ENCODE measurements at places on chromosomes 2 and 18.

DNA sequence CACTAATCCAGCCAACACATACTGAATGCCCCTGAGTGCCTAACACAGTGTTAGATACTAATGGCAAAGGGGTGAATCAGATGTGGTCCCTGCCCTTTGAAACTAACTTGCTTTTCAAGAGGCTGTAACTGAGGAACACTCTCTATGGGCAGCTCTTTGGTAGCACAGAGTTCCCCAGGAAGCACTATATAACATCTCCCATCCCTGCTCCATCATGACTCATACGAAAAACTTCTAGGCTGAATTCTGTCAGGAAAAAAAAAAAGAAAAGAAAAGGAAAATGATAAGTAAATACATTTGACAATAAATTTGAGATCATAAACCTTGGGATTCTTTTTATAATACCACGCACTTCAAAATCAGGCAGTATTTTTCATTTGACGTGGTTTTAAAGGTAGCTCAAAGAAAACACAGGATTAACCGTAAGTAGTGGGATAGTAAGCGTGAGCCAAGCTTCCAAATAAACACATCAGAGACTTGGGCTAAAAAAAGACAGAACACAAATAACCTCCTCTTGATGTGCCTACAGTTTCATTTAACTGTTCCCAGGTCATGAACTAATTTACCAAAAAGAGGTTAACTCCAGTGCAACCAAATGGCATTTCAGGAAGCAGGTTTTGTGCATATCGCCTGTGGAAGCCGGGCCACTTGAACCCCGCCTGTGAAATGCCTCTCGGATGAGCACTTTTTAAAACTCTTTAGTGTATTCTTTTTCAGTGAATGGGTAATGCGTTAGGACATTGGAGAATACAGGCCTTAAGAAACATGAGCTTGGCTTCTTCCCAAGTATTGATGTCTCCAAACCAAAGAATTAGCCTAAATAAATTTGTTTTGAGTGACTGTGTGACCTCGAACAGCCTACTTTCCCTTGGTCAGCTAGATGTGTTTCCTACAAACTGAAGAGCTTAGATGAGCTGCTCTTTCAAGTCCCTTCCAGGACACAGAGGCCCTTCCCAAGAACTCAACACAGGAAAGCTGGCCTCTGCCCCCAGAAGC, 42.0 kb downstream of the RDH14 start:
- peak; percentile 12 for DNase-seq

DNA sequence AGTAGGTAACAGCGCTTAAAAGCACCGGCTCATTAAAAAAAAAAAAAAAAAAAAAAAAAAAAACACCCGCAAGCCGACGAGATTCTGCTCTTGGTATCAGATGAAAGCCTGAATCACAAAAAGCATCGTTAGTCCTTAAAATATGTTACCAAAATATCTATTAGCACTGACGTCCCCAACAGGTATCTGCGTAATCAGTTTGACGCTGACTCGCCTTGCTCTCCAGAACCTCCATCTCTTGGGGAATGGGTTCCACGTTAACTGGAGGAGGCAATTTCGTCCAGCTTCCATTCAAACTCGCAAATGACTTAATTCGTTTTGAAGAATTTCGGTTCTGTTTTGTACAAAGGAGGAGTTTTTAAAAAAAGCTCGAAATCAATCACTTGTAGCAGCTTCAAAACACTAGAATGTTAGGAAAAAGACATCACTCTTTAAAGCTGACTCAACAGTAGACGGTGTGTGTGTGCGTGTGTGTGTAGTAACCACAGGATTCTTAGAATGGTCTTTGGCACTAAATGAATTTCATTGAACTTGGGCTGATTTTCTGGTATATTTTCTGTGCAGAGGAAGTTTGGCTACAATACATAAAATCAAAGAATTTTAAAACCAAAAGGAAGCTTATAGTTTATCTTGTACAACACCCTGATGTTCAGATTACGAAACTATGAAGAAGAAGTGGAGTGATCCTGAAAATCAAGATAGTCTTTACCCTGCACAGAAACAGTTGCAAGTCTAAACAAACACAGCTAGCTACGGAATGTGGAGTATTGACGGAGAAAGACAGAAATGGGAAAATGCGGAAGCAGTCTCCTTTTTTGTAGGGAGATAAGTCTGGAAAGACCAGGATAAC, 1.1 kb upstream of the PGAP1 start:
- peak; percentile 81 for DNase-seq

- DNase-seq = no peak
Observed at GRCh38 chr2:42882756-42883155, 90.4 kb upstream of the HAAO start.

- peak; percentile 31 for DNase-seq
Observed at GRCh38 chr2:160492401-160493226, 993 bp downstream of the RBMS1 start.

DNA sequence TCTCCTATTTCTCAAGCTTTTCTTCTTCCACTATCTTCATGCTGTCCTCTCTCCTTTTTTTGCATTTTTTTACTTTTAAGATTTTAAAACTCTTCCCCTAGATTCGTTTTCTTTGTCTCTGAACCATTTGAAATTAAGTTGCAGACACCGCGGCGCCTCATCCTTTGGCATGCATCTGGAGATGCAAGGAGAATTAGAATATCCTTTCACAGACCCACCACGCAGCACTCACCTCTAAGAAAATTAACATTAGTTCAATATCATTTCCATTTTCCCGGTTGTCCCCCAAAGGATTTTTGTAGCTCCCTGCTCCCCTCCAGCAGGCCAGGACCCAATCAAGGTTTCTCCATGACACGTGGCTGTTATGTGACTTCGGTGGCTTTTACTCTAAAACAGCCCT, 88.8 kb downstream of the C1QL2 start:
- no peak for DNase-seq

DNA sequence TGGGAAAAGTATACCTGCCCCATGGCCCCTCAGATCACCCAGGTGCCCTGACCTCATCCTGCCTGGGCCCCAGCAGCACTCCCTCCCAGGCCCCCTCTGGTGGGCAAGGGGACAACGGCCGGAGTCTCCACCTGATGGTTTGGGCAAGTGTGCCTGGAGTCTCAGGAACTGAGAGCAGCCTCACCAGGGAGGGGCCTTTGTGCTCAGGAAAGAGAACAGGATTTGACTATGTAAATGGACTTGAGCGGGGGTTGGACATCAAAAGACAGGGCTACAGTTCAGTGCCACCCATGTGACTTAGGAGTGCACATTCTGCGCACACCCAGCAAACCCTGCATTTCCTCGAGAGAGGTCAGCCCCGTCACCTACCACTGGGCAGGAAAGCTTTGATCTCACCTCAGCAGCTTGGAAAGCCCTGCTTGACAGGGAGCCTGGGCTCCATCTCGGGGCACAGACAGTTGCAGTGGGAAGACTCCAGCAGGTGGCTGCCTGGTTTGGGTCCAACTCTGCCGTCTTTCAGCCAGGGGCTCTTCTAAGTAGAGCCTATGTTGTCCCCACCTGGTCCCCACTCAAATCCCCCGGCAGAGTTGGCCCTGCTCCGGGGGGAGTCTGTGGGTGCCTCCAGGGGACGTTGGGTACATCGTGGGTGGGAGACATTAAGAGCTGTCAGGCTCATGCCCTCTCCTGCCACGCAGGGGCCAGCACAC, 3.3 kb downstream of the INPP5D start:
- DNase-seq = no peak

- no peak for DNase-seq
Observed at GRCh38 chr2:235319095-235319494, 174.7 kb upstream of the AGAP1 start.

GRCh38 chr2:23586741-23587306, 201.8 kb downstream of the KLHL29 start:
- no peak for DNase-seq

GRCh38 chr2:165660361-165660760, 133.7 kb downstream of the GALNT3 start:
- DNase-seq = no peak

DNA sequence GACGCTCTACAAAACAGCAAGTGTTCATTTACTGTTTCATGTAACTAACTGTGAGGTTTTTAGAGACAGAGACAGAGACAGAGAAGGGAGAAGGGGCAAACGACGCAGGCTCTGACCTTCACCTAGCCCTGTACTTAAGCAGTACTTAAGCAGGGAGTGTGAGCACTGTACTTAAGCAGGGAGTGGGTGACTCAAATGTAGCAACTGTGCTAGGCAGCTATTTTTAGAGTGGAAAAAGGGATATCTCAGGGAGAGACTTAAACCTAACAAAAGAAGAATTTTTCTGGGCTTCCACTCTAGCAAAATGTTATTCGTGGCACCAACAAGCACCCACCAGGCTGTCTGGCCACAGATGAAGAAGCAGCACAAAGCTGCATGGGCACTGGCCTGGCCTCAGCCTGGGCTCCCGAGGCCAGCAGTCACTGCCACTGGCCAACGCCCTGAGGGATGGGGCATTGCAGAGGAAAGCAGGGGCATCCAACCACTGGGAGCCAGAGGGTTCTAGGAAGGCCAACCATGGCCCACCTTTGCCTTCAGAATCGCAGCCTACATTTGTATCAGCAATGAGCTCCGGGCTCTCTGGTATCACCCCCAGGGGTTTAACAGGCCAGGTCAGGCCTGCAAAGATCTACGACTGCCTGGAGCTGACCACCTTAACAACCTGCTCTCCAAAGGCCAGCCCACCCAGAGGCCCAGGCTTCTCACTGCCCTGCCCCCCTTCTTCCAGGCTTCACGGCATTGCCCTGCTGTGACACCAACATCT, 154.3 kb downstream of the TTC32 start:
- no peak for DNase-seq

- DNase-seq = no peak
Observed at GRCh38 chr2:128797533-128797932, 478.9 kb upstream of the HS6ST1 start.

DNA sequence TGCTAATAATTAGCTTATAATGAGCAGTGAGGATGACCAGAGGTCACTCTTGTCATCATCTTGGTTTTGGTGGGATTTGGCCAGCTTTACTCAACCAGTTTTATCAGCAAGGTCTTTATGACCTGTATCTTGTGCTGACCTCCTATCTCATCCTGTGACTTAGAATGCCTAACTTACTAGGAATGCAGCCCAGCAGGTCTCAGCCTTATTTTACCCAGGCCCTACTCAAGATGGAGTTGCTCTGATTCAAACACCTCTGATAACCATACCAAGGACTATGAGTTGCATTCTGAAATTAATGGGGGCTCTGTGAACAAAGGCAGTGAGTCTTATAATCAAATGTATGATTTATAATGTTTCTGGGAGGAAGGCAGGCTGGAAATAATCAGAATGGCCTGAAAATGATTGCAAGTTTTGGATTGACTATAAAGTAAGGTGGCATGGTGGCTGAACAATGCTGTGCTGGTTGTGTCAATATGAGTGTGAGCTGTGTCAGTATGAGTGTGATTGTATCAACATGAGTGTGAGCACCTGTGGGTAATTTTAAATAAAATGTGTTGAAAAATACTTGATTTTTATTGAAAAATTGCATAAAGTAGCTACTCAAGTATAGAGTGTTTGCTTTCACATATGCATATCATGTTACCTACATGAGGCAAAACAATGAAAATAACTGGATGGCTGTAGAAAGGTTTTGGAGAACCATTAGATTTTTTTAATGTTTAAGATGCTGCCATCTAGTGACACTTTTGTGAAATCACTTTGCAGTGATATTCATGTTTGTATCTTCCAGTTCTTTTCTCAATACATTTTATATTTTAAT, 103.0 kb downstream of the KYNU start:
- peak; percentile 57 for DNase-seq

- DNase-seq = no peak
Observed at GRCh38 chr2:11652553-11652952, 17.4 kb downstream of the NTSR2 start.

- no peak for DNase-seq
Observed at GRCh38 chr2:102217032-102217431, 30.2 kb downstream of the IL1RL2 start.

DNA sequence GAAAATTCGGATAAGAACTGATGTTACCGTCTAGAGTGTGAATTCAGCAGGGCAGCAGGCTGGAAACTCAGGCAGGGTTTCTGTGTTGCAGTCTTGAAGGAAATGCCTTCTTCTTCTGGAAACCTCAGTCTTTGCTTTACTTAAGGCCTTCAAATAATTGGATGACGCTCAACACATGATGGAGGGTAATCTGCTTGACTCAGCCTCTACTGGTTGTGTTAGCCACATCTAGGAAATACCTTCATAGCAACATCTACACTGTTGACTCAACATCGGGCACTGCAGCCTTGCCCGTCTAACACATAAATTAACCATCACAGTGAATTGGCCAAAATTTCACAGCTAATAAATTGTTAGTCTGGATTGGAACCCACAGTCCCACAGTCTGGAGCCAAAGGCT, 37.2 kb downstream of the YPEL5 start:
- DNase-seq = no peak

- DNase-seq = peak; percentile 63
Observed at GRCh38 chr2:179332903-179333302, 68.3 kb upstream of the SESTD1 start.

DNA sequence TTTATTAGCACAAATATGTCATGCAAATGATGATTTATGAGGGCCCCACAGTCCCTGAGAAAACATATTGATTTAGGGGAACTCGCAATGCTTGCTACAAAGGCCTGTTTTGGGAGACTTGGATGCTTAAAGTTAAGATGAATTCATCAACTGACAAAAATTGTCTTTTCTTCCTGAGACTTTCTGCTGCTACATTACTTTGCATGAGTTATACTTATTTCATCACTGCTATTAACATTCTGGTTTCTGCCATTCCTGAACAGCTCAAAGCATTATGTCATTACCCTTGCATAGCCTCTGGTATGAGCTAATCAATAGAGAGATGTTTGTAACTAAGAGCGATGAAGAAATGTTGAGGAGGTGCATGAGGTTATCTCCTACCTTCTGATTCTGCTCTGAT, 74.4 kb downstream of the SOX11 start:
- DNase-seq = no peak

GRCh38 chr2:28193630-28194403, 198.8 kb upstream of the FOSL2 start:
- DNase-seq = peak; percentile 33

DNA sequence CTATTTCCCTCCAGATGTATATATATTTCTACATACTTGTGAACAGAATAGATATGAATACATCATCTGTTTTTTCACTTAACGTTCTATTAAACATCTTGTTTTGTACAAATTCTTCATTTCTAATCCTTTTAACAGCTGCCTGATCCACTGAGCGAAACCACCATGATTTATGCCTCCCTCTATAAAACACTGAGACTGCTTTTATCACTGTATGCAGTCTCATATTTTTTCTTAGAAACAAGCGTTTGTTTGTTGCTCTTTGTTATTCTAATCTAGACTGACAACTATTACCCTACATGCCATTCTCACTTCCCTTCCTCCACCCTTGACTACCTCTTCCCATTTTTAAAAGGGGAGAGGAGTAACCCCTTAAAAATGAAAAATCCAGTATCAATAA, 88.2 kb downstream of the DTNB start:
- DNase-seq = no peak
